Hepatocyte (in vitro differentiated cells): ENCODE measurements at places on chromosomes 4 and X. TPM values are rescaled to one million over a fixed set of nuclear protein-coding genes. Genes with fewer than 3 reads are reported as not detected.

UXT gene
- 96.1 and 111 TPM in 2 replicates for total RNA-seq

CT47C1 gene
- total RNA-seq: not detected in 2 replicates

GRCh38 chr4:177119691-177120090 is 190.0 kb upstream of the NEIL3 start:
- no peaks in the 10 kb centered on the region for H3K36me3 ChIP-seq
- no peak for DNase-seq
- H3K4me3 ChIP-seq: no peak overlapping the region
- no peak overlapping the region for H3K27ac ChIP-seq
- no peaks in the 10 kb centered on the region for H3K27me3 ChIP-seq

DNA sequence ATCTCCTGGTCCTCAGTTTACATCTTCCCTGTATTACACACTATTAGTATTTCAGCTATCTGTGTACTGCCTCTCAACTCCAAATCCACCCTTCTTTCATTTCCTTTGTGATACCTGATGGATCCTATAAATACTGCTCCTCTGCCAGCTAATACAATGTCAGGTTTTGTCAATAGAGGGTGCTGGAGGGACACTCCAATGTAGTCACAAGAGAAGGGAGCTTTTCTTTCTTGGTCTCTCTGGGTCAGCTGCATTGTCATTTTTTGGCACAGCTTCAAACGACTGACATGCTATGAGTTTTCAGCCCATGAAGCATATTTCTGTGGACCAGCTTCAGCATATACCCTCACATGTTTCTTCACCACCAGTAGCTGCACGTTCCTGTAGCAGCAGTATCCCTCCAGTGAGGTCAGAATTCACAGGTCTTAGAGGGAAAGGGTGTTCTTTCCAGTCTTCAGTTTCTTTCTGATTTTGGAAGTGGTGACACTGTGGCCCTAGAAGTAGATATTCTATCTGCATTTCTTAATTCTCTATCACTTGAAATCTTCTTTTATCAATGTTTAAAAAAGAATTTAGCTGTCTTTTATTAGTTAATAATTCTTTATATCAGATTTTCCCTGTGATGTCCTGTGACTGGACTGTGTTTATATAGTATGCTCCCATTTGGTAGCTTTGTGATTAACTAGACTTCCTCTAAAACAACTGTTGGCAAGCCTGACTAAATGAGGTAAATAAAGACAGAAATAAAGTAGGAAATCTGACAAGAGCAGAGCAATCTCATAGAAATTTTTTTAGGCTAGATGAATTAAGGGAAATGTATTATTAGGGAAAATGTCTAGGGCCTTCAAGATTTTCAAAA is 60.6 kb downstream of the GABRA2 start:
- no peak overlapping the region for H3K27ac ChIP-seq
- H3K27me3 ChIP-seq: no peaks in the 10 kb centered on the region
- H3K4me3 ChIP-seq: no peak overlapping the region
- no peaks in the 10 kb centered on the region for H3K36me3 ChIP-seq
- H3K4me1 ChIP-seq: no peaks in the 10 kb centered on the region

GRCh38 chrX:115031989-115032388 is 14.6 kb upstream of the IL13RA2 start:
- no peaks in the 10 kb centered on the region for H3K36me3 ChIP-seq
- no peaks in the 10 kb centered on the region for H3K27me3 ChIP-seq
- no peak overlapping the region for H3K27ac ChIP-seq
- H3K4me1 ChIP-seq: peaks cover 11% of the 10 kb centered on the region
